Activated T-helper 1 cell treated with anti-CD3 and anti-CD28 coated beads, Interleukin-2, amount 50 U/mL, for 16 hours (primary cell): ENCODE measurements at places on chromosomes 5 and 9.

DNA sequence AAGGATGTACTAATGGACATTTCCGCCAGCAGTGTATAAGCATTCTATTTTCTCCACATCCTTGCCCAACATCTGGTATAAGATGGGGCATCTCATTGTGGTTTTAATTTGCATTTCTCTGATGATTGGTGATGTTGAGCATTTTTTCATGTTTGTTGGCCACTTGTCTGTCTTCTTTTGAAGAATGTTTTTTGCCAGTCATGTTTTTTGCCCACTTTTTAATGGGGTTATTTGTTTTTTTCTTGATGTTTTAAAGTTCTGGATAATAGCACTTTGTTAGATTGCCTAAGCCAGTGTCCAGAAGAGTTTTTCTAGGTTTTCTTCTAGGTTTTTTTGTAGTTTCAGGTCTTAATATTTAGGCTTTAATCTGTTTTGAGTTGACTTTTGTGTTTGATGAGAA is 31.7 kb downstream of the RAD23B start:
- DNase-seq = no peak

GRCh38 chr5:175131432-175131831 is 312.6 kb downstream of the DRD1 start:
- no peak for DNase-seq

DNA sequence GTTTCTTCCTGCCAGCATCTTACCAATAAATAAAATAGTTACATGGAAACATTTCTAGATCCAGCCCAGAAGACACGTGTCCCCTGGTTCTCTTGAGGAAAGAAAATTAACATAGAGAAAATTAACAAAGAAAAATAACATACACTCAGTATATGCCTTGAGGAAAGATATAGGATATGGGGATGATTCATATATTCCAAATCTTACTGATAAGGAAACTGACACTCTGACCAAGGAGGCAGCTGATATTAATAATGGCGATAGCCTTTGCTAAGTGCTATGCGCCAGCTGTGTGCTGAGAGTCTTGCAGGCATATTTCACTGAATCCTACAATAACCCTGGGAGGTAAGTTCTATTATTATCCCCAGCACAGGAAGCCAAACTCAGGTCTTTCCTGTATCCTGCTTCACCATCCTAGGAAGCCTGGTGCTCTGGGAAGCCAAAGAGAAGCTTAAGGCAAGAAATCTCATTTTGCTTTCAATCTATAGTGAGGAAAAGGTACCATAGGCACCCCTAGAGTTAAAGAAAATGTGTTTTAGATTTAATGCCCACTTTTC is 302.7 kb upstream of the NREP start:
- no peak for DNase-seq

GRCh38 chr5:58018016-58018415 is 441.9 kb downstream of the PLK2 start:
- DNase-seq = no peak

GRCh38 chr5:82050955-82051354 is 79.1 kb downstream of the ATG10 start:
- DNase-seq = no peak

- DNase-seq = no peak
Observed at GRCh38 chr5:147168578-147169327, 66.1 kb upstream of the STK32A start.

- no peak for DNase-seq
Observed at GRCh38 chr9:93020771-93021670, 37.5 kb upstream of the SUSD3 start.

DNA sequence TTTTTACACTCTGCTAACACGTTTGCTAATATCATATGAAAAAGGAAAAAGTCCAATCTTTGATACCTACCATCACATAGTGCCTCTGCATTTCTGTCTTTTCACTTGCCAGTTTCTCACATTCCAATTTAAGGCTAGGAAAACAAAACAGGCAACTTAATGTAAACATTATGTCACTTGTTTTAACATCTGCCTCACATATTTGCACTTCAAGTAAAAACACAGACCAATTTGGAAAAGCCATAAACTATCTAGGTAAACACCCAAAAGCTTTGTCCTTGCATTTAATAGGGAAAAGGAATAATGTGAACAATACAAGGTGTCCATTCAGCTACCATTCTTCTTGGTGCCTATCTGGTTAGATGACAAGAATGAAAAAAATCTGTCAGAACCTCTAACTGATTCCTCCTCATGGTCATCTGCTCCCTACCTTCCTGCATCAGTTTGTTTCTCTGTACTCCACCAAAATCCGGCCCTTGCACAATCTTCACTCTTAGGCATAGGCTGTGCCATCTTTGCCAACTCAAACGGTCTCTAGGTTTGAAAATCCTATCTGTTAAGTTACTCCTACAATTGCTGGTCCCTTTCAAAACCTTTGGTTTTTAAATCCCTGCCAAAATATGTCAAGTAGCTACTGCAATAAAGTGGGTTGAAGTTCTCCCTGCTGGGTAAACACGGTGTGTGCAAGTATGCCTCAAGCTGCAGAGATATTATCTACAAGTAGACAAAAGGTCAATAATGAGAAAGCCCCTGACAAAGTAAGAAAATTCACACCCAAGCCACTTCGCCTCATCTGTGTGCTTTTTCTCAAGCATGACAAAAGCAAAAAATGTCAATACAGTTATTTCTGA is 3.4 kb downstream of the TLE1 start:
- DNase-seq = no peak

- no peak for DNase-seq
Observed at GRCh38 chr5:57244331-57244730, 70.5 kb downstream of the GPBP1 start.

DNA sequence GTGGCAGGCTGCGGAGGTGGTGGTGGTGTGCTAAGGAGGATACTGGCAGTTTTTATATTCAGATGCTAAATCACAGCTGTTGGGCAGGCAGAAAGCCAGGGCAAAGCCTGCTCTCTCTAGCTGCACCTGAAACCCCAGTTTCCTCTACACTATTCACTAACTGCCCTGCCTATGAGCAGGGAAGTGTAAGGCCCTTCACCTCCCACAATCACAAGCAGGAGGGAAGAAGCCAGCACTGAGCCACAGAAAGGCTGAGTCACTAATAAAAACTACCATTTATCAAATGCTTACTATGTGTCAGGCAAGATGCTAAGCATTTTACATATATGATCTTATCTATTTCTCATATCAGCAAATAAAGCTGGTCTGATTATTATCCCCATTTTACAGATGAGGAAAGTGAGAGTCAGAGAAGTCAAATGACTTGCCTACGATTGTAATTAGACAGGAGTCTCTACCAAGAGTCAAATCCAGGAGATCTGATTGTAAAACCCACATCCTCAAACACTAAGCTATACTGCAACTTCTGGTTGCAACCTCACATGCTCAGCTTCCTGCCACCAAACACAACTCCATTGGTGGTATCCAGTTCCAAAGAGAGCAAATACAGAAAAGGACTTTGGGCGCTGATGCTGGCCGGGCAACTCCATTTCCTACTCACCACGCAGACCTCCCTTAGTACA is 17.7 kb upstream of the IL6ST start:
- no peak for DNase-seq

DNA sequence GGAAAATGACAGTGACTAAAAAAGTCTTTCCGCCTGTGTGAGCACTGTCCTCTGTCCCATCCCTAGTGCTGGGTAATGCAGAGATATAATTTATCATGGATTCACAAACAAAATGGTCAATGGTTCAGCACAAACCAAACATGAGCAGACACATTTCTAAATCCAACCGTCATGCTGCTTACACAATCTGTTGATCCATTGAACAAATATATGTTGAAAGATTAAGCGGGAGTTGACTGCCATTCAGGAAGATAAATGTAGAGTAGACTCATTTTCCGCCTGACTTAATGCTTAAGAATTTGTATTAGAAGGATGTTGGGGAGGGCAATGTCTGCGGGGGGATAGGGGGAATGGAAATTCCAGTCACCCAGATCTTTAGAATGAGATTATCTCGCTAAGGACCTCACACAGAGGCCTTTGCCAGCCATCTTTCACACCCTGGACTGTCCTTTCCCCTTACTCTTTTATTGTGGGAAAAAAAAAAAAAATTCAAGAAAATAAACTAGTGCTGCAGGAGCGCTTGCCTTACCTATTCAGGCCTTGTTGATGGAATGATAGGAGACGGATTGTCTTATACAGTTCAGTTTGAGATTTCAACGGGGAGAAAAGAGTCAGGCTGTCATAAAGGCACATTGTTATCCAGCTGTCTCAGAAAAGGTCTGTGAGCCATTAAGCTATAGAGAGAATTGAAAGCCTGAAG is 153.7 kb downstream of the TLE1 start:
- no peak for DNase-seq

- no peak for DNase-seq
Observed at GRCh38 chr5:79517601-79518000, 3.7 kb upstream of the HOMER1 start.

DNA sequence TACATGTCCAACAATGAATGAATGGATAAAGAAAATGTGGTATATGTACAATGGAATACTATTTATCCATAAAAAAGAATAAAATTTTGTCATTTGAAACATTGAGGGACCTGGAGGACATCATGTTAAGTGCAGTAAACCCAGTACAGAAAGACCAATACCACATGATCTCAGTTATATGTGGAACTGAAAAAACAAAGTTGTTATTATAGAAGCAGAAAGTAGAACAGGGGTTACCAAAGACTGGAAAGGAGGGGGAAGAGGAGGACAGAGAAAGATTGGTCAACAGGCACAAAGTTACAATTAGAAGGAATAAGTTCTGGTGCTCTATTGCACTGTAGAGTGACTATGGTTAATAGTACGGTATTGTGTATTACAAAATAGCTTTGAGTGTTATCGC is 233.8 kb downstream of the SEMA6A start:
- DNase-seq = no peak

DNA sequence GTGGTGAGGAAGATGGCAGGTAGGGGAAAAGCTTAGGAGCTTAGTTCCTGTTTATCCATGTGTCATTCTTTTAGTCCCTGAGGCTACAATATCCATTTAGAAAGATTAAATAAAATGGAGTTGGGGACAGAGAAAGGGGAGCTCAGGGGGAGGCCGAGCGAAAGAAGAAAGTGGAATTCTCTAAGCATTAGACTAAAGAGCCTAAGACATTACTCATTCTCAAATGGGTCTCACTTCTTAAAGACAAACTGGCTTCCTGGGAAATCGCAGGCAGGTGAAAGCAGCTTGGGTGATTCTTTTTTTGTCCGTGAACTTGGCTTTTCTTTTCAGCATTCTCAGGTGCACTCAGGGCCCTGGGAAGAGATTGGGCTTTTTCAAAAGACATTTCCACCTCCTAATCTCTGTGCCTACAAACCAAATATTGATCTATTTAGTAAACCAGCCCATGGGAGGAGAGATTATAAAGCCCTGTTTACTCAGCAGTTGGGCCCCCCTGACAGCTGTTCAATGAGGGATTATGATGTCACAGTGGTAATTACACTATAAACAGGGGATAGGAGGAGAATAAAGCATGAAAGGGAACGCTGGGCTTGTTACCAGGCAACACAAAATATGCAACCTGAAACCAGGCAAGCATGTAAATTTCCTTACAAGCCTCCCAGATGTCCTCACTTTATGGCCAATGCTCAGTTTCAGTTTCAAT is 584.0 kb downstream of the ACTL7B start:
- DNase-seq = no peak

DNA sequence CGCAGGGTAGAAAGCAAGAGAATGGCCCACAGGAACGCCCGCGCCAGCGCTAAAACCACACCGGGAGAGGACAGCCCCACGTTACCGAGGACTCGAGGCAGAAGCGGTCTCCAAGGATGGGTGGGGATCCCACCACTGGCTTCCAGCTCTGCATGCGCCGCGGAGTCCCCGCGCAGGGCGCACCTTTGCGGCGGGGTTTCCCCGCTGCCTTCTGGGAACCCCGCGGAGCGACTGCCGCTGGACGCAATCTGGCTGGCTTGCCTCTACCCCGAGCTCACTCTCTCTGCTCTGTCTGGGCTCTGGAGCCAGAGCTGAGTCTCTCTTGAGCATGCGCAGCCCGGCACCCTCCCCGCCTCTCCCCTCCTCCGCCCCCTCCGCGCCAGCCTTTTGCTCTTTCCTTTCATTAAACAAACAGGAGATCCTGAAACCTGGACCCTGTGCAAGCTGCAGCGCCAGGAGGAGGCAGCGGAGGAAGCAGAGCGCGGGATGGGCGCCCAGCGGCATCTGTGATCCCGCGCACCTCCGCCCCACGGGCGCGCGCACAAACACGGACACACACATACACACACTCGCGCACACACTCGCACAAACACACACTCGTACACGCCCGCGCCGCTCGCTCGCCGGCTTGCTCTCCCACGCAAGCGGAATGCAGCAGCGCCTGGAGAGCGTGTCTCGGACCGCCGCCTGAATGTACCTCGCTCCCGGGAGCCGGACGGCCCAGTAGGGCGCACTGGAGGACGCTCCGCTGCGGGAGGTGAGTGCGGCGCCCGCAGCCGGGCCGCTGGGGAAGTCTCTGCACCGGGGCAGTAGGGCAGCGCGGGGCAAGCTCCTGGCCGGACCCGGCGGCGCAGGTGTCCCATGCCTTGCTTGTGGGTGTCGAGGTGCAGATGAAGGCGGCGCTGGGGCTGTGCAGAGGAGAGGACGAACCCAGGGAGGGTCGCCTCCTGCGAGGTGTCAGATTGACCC is at the start of gene PLPPR1:
PLPPR1 (plus strand) TSS at position 382 of the 969 bp plus-strand sequence.
- no peak for DNase-seq

- no peak for DNase-seq
Observed at GRCh38 chr9:21160178-21160577, 6.3 kb downstream of the IFNA21 start.

GRCh38 chr5:170611449-170612090 is 107.8 kb downstream of the KCNIP1 start:
- no peak for DNase-seq

DNA sequence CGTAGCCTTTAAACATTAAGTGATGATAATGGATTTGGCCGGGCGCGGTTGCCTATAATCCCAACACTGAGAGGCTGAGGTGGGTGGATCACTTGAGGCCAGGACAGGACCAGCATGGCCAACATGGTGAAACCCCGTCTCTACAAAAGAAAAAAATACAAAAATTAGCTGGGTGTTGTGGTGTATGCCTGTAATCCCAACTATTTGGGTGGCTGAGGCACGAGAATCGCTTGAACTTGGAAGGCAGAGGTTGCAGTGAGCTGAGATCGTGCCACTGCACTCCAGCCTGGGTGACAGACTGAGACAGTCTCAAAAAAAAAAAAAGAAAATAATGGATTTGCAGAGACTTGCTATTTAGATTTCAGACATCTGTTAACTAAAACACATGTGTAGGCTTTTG is 9.2 kb upstream of the MATR3 start:
- no peak for DNase-seq

DNA sequence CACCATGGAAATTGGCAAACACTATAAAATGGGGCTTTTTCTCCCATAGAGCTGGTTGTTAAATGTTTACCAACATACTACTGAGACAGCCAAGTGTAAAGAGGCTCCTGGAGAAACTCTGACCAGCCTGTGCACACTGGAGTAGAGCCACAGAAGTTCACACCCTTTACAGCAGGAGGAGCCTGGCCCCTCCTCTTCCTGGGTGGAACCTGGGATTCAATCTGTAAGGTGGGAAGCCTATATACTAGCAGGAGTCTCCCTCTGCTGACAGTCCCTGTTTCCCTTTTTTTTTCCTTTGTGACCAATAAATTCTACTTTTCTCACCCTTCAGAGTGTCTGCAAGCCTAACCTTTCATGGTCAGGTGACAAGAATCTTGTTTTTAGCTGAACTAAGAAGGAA is 10.4 kb upstream of the SLC30A5 start:
- no peak for DNase-seq
